ENCODE measurements at places on chromosomes 6 and 20. TPM values are rescaled to one million over a fixed set of nuclear protein-coding genes. Genes with fewer than 3 reads are reported as not detected.

DNA sequence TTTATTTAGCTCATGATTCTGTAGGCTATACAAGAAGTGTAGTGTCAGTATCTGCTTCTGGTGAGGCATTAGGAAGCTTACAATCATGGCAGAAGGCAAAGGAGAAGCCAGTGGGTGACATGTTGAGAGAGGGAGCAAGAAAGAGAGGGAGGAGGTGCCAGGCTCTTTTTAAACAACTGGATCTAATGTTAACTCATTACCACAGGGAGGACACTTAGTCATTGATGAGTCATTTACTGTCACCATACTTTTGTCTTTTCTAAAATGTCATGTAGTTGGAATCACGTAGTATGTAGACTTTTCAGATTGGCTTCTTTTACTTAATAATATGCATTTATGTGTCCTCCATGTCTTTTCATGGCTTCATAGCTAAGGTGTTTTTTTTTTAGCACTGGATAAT, 58.1 kb downstream of the NUS1 start:
- H3K27me3 ChIP-seq, result peaks cover 9% of the 10 kb centered on the region
- no peaks in the 10 kb centered on the region for H3K36me3 ChIP-seq
- H3K4me1 ChIP-seq, result no peaks in the 10 kb centered on the region
- no peak for DNase-seq
- no peak overlapping the region for H3K4me3 ChIP-seq
- H3K27ac ChIP-seq, result no peak overlapping the region

DNA sequence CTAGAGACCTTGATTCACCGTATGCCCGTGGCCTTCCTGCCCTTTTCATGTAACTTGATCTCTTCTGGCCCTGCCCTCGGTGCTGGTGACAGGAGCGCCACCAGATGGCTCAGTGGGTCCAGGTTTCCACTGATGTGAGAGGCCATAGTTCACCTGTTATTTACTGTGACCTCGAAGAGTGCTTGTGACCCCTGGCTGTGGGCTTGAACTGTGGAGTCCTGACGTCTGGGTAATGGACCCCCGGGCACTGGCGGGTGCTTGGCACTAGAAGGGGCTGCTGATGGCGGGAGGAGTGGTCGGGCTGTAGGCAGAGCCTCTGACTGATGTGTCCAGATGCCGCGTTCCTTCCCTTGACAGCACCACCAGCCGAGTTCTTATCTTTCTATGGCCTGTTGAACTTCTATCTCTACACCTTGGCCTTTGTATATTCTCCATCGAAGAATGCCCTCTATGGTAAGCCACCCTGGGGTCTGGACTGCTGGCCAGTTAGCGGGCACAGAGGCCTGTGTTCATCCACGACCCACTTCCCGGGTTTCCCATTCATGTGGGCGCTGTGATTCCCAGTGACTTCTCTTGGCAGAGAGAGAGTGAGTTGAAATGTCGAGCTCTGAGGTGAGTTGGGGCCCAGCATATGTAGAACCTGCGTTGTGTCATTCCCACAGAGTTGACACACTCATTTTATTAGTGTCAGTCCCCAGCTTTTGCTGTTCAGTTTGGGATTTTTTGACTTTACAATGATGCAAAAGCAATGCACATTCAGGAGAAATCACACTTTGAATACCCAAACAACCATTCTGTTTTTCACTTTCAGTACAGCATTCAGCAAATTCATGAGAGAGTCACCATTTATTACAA, 14.9 kb downstream of the DYNLT1 start:
- H3K27ac ChIP-seq, result peak overlapping the region; percentile 90
- H3K27me3 ChIP-seq, result no peaks in the 10 kb centered on the region
- H3K4me1 ChIP-seq, result peaks cover 20% of the 10 kb centered on the region
- H3K4me3 ChIP-seq, result no peak overlapping the region
- peak; percentile 42 for DNase-seq

GRCh38 chr20:15364781-15365180, 1027.4 kb upstream of the FLRT3 start:
- H3K4me3 ChIP-seq, result no peak overlapping the region
- no peak overlapping the region for H3K27ac ChIP-seq
- no peaks in the 10 kb centered on the region for H3K36me3 ChIP-seq
- no peaks in the 10 kb centered on the region for H3K27me3 ChIP-seq
- no peaks in the 10 kb centered on the region for H3K4me1 ChIP-seq
- DNase-seq, result no peak

DNA sequence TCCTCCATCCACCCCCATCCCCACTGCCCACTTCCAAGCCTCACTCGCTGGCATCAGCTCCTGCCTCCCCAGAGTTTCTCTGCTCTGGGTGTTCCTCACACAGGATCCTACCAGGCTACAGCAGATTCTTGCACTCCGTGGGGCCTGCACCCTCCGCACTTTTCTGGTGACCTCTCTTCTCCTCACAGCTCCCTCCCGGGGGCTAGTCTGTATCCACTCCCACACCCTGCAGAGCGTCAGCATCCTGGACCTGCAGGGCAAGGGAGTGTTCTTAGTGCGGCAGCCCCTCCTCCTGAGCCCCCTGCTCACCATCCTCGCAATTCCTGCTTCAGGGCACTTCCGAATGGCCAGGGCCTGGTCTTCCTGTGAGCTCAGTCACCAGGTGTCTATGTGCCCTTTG, 224.2 kb downstream of the DLL1 start:
- no peaks in the 10 kb centered on the region for H3K4me1 ChIP-seq
- H3K27me3 ChIP-seq, result no peaks in the 10 kb centered on the region
- no peak overlapping the region for H3K4me3 ChIP-seq
- peaks cover 2% of the 10 kb centered on the region for H3K36me3 ChIP-seq

DNA sequence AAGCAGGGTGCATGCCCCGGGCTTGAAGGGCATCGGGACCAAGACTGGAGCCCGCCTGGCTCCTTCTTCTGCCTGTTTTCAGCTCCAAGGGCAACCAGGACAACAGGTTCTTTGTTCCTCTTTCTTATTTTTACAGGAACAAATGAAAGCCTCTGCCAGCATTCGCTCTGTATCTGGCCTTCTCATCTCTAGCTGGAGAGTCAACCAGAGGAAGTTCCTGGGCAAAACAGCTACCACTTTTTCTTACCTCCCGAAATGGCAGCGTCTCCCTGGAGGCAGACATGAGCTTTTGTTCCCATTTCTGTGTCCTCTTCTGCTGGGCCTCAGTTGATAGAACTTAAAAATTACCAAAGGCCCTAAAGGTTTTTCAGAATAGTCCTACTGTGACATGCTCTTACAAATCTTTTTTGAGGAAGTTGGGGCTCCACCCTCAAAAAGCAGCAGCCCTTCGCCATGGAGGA, 74.1 kb upstream of the NAA20 start:
- no peak overlapping the region for H3K4me3 ChIP-seq
- H3K36me3 ChIP-seq, result no peaks in the 10 kb centered on the region
- no peak overlapping the region for H3K27ac ChIP-seq
- H3K4me1 ChIP-seq, result peaks cover 43% of the 10 kb centered on the region
- DNase-seq, result no peak

DNA sequence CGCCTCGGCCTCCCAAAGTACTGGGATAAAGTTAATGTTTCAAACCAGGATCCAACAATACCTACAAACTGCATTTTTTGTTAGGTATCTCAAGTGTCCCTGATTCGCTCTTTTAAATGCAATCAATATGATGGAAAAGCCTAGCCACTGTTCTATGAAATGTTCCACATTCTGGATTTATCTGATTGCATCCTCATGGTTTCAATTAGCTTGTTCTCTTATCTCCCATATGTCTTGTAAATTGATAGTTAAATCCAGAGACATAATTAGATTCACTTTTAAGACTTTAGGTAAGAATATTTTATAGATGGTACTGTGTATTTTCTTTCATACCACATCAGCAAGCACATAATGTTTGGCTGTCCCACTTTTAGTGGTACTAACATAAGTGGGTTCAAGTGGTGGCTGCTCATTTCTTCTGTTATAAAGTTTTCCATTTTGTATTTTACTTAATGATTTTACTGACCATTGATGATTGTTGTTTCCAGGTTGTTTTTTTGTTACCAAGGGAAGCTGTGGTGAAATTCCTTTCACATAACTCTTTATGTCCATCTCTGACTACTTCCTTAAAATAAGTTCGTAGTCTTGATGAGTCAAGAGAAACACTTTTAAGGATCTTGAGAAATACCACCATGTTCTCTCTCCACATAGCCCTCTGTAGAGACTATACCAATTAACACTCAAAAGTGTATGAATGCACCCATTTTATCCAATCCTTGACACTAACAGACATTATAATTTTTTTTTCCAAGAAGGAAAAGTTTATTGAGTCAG, 40.5 kb downstream of the RNGTT start:
- H3K27me3 ChIP-seq, result no peaks in the 10 kb centered on the region
- H3K4me3 ChIP-seq, result no peak overlapping the region
- peaks cover 56% of the 10 kb centered on the region for H3K36me3 ChIP-seq
- peaks cover 6% of the 10 kb centered on the region for H3K4me1 ChIP-seq

LIN28B gene
- total RNA-seq, result not detected

Measured in naive thymus-derived CD8-positive, alpha-beta T cell (primary cell).